Activated CD4-positive, CD25-positive, alpha-beta regulatory T cell (primary cell): ENCODE measurements at places on chromosomes 1 and 21.
A peak's percentile ranks its signal among the peaks of the same experiment; 100 is the strongest.

DNA sequence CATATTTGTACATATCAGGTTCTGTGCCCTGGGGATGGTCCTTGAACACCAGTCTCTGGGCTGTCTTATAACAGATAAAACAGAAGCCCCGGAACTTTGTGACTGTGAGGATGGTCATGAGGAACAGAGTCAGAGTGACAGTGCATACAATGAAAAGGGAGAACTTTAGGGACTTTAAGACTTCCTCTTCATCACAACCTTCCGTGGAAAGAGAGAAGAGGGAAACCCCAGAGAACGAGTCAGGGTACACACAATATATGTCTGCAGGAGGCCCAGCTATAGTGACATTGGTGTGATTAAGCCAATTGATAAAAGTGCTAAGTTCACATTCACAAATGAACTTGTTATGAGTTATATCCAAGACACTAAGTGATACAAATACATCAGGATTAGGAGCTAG lies 32.1 kb downstream of the TLR5 start:
- no peak for DNase-seq

- no peak for DNase-seq
Measured at GRCh38 chr1:118360817-118361216, 175.8 kb upstream of the SPAG17 start.

- no peak for DNase-seq
Measured at GRCh38 chr1:233361876-233362275, 34.4 kb downstream of the MAP3K21 start.

DNA sequence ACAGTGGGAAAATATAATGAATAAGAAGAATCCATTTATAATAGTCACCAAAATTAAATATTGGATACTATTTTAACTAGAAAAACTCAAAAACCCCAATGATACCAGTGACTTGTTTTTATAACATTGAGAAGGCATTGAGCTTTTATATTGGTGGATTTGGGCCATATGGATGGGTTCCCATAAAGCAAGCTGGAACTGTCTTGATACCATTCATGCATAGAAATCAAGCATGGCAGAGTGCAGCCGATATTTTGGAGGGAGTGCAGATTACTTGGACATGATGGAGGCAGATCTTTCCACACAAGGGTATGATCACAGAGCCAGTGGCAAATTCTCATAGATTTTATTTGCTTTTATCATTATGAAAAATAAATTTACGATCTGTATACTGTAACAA lies 3.8 kb upstream of the RWDD3 start:
- no peak for DNase-seq

DNA sequence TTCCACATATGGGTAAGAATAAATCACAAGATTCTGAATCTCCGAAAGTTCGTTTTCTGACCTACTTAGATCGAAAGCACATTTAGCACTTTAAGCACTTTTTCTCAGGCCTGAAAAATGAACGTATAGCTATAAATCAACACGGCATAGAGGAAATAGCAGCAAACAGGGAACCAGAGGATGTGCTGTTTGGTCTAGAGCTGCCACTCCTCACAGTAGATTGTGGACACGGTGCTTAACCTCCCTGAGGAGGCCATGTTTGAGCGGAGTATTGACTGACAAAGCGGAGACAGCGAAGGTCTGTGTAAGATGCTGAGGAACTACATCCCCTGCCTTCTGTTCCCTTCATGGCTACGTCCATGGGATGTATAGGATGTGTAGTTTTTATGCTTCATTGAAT lies 452.8 kb upstream of the NCAM2 start:
- DNase-seq: no peak

- no peak for DNase-seq
Measured at GRCh38 chr1:185110145-185110544, 46.6 kb downstream of the TRMT1L start.

DNA sequence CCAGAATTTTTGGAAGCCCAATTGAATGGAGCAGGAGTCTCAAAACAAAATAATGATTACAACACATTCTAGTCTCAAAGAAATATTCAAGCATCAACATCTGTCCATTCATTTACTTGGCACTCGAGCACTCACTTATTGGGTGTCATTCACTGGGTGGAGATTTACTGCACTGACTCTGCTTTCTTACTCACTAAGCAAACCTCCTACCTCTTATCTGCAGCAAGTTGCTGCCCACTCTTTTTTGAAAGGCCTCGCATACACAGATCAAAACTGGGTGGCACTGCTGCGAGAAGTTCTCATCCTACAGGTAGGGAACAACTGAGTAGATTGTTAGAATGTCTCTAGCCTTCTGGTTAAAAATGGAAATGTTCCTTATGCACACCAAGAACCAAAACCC lies 18.0 kb downstream of the RHBDL2 start:
- no peak for DNase-seq

- no peak for DNase-seq
Measured at GRCh38 chr1:117339866-117340700, 27.2 kb upstream of the MAN1A2 start.

DNA sequence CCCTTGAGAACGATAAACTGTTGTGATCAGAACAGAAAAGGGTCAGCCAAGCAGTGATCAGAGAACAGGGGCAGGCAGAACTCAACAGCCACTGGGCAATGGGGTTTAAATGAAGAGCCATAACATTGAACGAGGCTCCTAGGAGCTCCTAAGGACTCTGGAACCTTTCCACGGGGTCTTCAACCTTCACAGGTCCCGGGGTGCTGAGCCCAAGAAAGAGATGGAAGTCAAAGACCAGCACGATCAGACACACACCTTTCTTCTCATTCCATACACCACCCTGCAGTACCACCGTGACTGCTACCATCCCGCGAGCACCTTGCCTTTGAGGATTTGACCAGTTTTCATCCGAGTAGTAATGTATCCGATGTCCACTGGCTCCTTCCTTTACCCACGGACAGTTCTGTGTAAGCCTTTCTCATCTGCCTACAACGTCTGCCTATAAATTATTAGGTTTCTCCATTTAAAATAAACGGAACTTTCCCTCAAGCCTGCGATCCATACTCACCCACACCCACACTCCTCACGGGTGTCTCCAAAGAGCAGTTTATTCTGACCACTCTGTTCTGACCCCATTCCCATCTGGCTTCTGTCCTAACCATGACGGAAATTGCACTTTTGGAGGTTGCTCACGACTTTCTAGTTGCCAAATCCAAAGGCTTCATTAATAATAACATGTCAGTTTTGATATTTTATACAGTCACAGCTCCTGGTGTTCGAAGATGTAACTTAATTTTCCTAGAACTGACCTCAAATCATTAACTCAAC lies 16.8 kb upstream of the HHAT start:
- no peak for DNase-seq

DNA sequence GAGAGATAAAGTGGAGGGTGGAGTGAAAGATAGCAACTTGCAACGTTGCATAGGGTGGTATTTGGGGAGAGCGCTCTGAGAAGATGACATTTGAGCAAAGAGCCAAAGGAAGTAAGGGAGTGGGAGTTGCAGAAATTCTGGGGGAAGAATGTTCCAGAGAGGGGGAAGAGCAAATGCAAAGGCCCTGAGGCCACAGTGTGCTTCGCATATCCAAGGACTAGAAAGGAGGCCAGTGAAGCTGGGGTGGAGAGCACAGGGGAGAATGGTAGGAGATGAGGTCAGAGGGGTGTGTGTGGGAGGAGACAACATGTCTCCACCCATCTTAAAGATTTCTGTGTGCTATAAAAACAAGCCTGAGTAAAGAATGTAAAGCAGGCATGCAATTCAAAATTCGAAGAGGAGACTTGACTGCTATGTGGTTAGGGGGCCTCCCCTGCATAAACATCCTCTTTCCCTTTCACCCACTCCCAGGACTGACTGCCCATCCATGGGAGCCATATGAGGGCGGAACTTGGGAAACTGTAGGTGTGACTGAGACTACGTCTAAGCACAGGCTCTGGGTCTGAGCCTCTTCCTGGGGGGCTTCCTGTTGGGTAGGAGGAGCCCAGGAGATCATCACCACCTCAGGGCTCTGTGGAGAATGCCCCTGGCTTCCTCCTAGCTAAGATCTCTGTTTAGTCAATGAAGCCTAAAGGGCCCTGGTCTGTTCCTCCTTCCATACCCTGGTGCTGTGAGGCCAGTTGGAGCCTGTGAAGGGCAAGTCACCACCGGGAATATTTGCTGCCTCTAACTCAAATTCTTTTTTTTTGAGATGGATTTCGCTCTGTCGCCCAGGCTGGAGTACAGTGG lies 2.9 kb upstream of the CLIC4 start:
- no peak for DNase-seq

GRCh38 chr1:36835017-36835695 lies 199.2 kb downstream of the GRIK3 start:
- no peak for DNase-seq

DNA sequence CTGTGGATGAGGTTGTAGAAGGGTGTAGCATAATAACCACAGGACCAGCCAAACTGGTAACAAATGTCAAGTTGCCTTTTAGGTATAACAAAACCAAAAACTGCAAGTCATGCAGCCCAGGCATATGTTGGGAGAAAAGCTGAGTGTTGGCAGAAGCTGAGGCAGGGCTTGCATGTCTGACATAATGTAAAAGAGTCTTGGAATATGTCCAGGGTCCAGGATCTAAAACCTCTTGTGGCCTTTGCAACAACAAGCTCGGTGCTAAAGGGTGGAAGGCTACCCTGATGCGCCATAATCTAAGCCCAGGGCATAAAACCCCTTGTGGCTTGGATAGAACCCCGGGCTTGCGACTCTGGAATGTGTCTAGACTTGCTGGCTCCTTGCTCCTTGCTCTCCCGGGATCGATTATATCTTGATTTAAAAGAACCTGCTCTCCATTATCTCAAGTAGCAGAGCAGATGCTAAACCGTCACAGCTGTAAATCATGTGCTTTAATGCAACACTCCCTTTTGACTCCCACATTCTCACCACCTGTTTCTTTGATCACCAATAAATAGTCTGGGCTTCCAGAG lies 26.5 kb upstream of the SLC35A3 start:
- no peak for DNase-seq

DNA sequence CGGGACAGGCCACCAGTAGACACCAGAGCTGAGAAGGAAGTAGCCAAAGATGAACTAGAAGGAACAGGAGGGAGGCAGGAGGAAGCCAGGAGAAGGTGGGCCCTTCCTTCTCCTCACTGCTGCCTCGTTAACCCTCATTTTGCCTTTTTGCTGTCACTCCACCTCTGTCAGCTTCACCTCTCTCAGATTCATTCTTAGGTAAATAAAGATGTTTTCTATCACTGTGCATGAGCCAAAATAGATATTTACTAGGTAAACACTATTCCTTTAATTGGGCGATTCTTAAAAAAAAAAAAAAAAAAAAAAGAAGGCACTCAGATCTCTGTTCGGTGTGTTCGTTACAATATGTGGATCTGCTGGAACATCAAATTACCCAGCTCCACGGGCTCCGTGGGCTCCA lies 112.3 kb downstream of the GLUL start:
- DNase-seq: no peak

GRCh38 chr1:23194119-23194984 lies 22.9 kb downstream of the HTR1D start:
- no peak for DNase-seq

- DNase-seq: no peak
Measured at GRCh38 chr21:38092051-38092450, 164.7 kb upstream of the KCNJ15 start.

DNA sequence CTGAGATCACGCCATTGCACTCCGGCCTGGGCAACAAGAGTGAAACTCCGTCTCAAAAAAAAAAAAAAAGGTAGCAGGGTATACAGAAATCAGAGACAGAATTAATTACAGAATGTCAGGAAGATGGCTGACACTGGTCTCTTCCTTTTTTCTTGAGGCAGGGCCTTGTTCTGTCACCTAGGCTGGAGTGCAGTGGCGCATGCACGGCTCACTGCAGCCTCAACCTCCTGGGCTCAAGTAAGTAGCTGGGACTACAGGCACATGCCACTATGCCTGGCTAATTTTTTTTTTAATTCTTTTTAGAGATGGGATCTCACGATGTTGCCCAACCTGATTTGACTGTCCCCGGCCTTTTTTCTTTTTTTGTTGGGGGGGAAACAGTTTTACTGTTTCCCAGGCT lies 16.4 kb downstream of the RNU5D-1 start:
- DNase-seq: no peak

DNA sequence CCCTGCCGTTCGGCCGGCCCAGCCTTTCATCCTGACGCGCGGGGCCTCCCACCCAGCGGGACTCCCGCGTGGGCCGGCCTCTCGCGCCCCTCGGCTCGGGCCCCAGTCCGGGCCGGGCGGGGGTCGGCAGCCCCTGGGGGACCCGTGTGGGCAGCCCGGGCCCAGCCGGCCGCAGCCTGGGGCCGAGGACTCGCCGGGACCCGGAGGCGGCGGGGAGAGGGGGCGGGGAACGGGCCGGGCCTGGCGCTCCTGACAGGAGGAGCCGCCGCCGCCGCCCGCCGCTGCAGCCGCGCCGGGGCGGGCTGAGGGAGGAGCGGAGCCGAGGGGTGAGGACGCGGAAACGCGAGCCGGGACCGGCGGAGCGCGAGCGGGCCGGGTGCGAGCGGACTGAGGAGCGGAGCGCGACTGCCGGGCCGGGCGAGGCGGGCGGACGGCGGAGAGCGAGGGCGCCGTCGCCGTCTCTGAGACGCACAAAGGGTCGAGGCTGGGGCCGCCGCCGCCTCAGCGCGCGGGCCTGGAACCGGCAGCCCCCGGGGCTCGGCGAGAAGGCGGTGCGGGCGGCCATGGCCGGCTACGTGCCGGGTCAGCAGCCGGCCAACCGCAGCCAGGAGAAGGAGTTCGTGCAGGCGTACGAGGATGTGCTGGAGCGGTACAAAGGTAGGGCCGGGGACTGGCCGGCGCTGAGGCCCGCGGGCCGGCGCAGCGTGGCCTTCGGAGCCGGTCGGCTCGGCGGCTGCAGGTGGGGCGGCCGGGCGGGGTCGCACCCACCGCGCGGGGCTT lies 79.1 kb downstream of the NDUFS5 start:
- peak; percentile 19 for DNase-seq

GRCh38 chr21:17903929-17904639 lies 84.9 kb upstream of the C21orf91 start:
- no peak for DNase-seq

GRCh38 chr1:176149939-176150807 lies 56.9 kb downstream of the COP1 start:
- no peak for DNase-seq

DNA sequence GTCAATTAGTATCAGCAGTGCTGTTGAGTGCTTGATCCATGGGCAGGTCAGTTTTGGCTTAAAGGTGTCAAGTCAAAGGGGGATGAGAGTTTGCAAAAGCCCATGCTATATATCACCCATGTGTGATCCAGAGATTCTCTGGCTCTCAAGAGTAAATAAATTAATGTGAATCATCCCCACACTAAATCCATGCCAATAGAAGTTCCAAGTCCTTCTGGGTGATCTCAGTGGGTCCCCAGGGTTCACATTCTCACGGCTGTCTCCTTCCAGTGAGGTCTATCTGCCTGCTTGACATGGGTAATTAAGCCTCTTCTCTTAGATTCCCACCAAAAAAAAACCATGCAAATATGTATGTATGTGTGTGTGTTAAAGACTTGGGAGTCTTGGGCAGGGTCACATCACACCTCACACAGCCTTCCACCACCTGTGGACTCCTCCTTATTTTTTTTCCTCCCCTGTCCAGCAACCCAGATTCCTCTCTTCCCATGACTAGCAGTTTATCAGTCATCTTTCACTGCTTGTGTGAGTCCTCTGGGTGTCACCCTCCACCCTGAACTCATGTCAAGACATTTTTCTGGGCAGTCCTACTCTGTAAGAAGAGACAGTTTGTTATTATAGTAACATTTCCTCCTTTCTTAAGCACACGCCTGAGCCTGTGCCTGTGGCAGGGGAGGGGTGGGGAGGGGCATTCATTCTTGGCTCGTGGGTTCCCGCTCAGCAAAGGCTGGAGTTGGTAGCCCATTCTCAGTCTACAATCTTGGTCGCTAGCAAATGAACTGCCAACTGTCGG lies 14.3 kb upstream of the S100A11 start:
- DNase-seq: no peak

- DNase-seq: no peak
Measured at GRCh38 chr1:207698822-207699483, 52.9 kb upstream of the CD46 start.

- DNase-seq: no peak
Measured at GRCh38 chr1:112335351-112335750, 60.7 kb upstream of the CTTNBP2NL start.
